ENCODE measurements at places on chromosomes 11 and 22.

GRCh38 chr11:110425751-110426545 lies 3.8 kb upstream of the FDX1 start:
- no peak for DNase-seq

GRCh38 chr11:64208086-64208795 lies 1.7 kb downstream of the FERMT3 start:
- DNase-seq = no peak

DNA sequence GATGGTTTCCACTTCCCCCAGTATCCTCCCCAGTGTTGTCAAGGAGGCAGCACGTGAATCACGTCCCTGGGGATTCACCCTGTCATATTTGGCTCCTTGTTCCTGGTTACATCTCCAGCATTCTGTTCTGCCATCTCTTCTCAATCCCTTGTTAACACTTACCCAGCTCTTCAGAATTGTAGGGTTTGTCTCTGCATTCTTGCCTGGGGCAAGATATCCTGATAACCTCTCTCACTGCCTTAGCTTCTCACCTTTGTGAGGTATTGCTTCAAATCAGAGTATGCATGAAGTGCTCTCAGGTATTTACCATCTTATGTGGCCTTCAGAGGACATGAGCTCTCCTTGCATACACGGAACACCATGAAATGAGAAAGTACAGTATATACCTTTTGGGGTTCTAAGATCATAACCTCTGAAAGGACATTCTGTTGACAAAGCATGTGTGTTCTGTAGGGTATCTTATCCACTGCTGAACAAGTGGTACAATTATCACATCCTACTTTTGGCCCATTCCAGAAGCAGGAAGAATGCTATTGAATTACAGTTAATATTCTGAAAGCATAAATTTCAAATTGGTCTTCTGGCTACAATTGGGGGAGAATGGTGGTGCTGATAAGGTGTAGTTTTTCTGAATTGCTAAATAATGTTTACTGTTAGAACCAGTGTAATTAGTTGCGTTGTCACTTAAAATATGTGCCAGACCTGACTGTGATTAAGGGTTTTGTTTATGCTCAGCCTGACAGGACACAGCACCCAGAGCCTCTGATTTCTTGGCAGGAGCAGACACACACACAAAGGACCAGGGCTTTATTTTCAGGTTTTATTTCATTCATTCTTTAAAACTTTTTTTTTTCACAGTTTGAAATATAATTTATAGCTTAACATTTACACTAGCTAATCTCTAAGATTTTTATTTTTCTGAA lies 32.7 kb downstream of the VSTM5 start:
- DNase-seq = no peak

DNA sequence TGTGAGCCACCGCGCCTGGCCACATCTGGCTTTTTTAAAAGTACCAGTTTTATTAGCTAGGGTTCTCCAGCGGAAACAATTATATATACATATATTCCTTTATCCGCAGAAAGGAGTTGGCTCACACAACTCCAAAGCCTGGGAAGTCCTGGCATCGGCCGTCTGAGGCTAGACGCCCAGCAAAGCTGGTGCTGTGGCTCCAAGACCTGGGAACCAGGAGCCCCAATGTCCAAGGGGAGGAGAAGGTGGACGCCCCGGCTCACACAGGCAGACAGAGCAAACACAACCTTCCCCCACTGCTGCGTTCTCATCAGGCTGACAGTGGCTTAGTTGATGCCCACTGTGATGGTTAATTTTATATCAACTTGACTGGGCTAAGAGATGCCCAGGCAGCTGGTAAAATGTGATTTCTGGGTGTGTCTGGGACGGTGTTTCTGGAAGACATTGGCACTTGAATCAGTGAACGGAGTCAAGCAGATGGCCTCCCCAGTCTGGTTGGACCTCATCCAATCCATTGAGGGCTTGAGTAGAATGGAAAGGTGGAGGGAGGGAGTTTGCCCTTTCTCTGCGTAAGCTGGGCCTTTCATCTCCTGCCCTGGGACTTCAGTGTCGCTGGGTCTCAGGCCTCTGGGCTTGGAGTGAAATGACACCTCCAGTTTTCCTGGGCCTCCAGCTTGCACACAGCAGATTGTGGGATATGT lies 904.4 kb downstream of the BRD1 start:
- DNase-seq = no peak

- DNase-seq = no peak
These were observed 82.7 kb downstream of the PANX1 start for GRCh38 chr11:94211261-94211830.

DNA sequence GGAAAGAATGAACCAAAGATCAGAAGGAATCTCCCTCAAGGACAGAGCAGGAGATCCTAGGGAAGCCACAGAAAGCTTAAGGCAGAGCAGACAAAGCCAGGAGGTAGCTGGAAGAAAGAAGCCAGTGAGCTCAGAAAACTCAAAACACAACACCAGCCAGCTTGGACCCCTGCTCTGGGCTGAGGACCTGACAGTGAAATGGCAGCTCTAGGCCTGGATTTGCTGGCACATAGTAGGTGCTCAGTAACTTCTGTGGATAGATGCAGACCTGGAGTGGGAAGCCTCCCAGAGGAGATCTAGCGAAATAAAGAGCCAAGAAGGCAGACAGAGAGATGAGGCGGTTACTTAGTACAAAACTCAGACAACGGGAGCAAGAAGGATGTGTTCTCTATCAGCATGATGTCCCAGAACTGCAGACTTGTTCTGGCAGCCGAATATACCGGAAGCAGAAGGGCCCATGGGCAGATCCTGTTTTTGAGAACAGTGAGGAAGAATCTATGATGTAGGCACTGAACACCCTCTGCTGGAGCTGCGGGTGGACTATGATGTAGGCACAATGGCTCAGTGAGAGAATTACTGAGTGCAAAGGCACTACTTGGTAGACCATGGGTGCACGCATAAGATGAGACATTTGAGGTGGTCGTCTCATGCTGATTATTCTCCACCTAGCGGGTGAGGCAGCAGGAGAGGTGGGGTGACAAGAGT lies 4.8 kb downstream of the ROBO4 start:
- no peak for DNase-seq

GRCh38 chr11:27837895-27838563 lies 137.8 kb upstream of the BDNF start:
- no peak for DNase-seq

DNA sequence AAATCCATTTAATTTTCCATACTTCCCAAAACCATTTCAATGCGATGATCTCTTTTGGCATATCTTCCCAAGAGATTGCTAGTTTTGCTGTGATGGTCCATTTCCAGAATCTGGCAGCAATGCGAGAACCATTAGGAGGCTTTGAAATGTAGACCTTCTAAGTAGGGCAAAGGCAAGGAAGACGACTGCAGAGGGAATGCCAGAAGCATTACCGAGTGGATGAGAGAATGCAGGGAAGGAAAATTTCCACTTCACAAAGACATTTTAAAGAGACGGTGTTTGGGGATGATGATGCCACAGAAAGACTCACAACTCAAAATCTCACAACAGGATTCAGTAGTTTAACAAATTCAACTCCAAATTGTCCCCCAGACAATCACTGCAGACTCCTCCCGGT lies 471 bp upstream of the CEP126 start:
- DNase-seq = no peak

- DNase-seq = no peak
These were observed 11.5 kb downstream of the PPME1 start for GRCh38 chr11:74182635-74183034.

- DNase-seq = no peak
These were observed 129.8 kb upstream of the SLC5A12 start for GRCh38 chr11:26851696-26852095.

DNA sequence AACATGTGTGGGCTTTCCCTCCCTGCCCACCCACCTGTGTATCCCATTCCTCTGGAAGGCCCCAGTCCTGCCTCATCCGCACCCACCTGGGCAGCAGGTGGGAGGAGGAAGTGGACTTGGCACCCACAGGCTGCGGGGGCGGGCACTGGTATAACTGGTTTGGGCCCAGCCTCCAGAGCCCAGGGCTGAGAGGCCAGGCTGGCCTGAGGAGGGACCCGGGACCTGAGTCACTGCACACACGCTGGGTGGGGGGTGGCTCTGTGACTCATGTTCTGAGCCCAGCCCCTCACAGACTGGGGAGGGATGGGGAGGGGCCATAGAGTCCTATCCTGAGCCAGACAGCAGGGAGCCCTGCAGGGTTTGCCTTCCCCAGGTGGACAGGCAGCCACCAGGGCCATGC lies 16.7 kb downstream of the PHLDA2 start:
- no peak for DNase-seq

GRCh38 chr11:47617417-47617809 lies 23.2 kb upstream of the C1QTNF4 start:
- no peak for DNase-seq

DNA sequence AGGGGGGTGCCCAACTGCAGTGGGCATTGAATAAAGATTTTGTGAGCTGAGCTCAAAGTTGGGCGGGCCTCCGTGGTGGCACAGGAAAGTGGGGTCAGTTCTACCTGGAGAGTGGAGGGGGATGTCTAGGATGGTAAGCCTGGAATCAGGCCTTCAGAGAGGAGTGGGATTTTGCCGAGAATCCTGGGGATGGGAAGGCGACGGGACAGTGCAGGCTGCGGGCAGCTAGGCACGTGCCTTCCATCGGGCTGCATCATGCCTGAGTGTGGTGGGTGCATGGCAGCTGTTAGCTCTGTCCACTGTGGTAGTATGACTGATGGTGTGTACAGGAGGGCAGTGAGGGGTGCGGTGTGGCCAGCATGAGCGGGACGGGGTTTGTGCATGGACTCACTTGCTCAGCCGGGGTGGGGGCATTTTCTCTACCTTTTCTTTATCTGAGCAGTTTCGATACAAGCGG lies 3.6 kb downstream of the SHANK3 start:
- no peak for DNase-seq

GRCh38 chr11:6650980-6651379 lies 4.6 kb downstream of the DCHS1 start:
- no peak for DNase-seq

- no peak for DNase-seq
These were observed 76.7 kb upstream of the PICALM start for GRCh38 chr11:86145439-86146156.

DNA sequence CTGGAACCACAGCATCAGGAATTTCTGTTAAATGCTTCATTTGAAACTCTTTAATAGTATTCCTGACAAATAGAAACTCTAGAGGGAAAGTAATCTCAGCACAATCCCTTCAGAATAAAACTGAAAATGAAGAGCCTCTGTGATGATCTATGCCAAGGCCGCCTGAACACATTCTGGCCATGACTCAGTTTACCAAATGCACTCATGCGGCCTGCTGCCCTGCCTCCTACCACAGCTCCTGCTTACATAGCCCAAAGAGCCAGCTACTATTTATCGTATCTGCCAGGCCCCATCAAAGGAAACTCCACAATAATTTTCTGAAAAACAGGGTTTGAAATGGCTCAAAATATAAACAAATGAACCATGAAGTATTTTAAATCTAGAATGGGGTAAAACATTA lies 27.0 kb downstream of the ARL14EP start:
- DNase-seq = no peak

GRCh38 chr11:44208976-44209603 lies 100.8 kb downstream of the ALX4 start:
- DNase-seq = no peak

DNA sequence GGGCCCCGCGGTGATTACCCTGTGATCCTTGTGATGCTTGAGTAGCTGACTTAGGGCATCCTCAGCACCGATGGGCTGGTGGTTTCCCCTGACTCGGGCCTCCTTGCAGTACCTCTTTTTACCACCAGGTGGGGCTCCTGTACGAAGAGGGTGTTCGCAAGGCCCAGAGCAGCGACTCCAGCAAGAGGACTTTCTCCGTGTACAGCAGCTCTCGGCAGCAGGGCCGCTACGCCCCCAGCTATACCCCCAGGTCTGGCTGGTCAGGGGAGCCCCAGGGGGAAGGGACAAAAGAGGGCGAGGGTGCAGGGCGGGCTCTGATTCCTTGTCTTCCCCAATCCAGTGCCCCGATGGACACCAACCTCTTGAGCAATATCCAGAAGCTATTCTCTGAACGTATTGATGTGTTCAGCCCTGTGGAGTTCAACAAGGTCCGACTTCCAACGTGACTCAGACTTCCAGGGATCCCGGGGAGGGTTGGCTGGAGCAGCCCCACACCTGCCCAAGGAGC lies 1.3 kb upstream of the TM7SF2 start:
- peak; percentile 97 for DNase-seq

DNA sequence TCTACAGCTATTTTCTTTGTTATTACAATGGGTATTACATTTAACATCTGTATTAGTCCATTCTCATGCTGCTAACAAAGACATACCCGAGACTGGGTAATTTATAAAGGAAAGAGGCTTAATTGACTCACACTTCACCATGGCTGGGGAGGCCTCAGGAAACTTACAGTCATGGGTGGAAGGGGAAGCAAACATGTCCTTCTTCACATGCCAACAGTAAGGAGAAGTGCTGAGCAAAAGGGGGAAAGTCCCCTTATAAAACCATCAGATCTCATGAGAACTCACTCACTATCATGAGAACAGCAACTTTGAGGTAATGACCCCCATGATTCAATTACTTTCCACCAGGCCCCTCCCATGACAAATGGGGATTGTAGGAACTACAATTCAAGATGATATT lies 16.5 kb upstream of the KMT5B start:
- DNase-seq = no peak

DNA sequence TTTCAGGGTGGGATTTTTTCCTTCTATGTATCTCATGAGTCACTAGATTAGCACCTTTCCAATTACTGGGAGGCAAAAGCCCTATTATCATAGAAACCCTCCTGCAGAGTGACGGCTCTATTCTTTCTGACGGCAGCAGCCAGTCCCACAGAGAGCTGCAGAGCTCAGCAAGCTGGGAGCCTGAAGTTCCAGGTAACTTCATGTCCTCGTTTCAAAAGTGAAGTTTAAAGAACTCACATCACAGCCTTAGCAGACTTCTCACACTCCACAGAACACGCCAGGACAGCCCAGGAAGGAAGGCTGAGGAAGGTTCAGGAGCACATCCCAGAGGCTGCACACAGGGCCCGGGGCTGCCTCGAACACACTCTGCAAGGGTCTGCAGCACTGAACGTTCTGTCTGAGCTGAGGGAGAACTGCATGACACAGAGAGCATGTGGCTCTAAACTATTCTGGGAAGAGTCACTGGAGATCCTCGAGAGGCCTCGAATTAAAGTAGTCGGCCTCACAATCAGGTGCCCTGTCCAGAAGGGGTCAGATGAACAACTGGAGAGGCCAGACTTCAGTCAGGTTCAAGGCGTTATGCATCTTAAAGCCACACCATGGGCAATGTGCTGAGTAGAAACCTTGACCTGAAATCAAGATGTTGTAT lies 104.2 kb upstream of the DRD2 start:
- DNase-seq = no peak

- DNase-seq = no peak
These were observed 75.8 kb downstream of the CCDC34 start for GRCh38 chr11:27287205-27287604.

- no peak for DNase-seq
These were observed 17.8 kb upstream of the SYVN1 start for GRCh38 chr11:65152122-65152521.

GRCh38 chr11:123473941-123474677 lies 44.0 kb downstream of the GRAMD1B start:
- DNase-seq = no peak
